ENCODE measurements at places on chromosomes 1 and 21.

DNA sequence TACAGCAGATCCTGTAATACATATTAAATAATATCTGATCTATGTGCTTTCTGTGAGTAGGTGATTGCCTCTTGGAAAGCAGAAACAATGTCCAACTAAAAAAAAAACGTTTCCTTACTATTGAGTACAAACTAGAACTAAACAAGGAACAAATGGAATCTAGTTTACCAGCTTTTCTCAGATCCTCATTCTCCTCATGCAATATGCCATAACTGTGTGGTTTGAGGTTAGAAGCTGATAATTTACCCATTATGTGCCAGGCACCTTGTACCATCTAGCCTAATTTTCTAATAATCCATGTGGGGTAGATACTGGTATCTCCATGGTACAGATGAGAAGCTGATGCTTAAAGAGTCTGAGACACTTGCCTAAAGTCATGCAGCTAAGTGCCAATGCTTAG is 154.7 kb downstream of the PTGER3 start:
- no peak for DNase-seq

- DNase-seq, result no peak
Measured at GRCh38 chr21:45299026-45299863, 11.6 kb upstream of the POFUT2 start.

- peak; percentile 31 for DNase-seq
Measured at GRCh38 chr1:18681423-18681835, 50.8 kb downstream of the PAX7 start.

GRCh38 chr1:199338760-199339159 is 688.8 kb upstream of the NR5A2 start:
- DNase-seq, result no peak
